ENCODE measurements at places on chromosomes 1 and 21.

- DNase-seq: no peak
Observed at GRCh38 chr1:204294357-204294756, 65.4 kb downstream of the PLEKHA6 start.

- DNase-seq: no peak
Observed at GRCh38 chr21:39647476-39647875, 34.7 kb downstream of the B3GALT5 start.

DNA sequence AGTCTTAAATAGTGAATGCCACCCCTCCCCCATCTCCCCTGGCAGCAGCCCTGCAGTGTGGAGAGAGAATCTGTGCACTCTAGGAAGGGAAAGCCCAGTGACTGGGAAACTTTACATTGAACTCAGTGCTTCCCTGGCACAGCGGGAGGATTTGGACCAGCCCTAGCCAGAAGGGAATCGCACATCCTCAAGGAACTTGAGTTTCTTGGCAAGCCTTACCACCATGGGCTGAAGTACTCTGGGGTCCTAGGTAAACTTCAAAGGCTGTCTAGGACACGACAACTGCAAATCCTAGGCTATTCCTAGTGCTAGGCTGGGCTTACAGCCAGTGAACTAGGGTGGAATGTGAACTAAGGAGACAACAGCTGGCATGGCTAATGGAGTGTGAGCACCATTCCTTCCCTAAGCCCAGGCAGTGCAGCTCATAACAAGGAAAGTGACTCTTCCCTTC lies 88.3 kb downstream of the COL24A1 start:
- no peak for DNase-seq

- DNase-seq: no peak
Observed at GRCh38 chr1:46942086-46942485, 810 bp upstream of the CYP4A11 start.

- DNase-seq: no peak
Observed at GRCh38 chr1:177270863-177271262, 100.1 kb downstream of the BRINP2 start.

DNA sequence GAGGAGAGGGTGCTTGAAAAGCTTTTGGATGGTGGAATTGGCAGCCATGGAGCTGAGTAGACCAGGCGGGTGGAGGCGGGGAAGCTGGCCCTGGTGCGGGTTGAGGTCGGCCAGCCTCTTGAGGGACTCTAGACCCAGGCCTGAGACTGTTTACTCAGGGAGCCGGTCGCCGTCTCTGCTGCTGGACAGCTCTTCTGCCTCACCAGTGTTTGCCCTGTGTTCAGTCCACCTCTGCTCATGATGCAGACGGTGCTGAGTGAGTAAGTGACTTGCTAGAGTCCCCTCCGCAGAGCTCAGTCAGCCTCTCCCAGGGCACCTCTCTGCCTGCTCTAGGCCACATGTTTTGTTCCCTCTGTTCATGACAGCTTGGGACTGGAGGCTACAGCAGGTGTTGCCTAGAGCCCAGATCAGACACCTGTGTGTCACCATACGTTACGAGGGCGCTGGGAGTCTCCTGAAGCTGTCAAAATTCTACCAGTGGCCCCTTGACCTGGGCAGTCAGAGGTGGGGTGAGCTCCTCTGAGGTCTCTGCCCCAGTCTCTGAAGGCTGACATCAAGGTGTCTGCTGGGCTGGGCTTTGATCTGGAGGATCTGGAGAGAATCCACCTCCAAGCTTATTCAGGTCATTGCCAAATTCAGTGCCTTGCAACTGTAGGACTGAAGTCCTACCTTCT lies 73.5 kb upstream of the WNT4 start:
- DNase-seq: no peak

Measured in GM18507 (cell line).